CD8-positive, alpha-beta memory T cell (primary cell): ENCODE measurements at places on chromosomes 6 and 20. TPM values are rescaled to one million over a fixed set of nuclear protein-coding genes. Genes with fewer than 3 reads are reported as not detected.
A peak's percentile ranks its signal among the peaks of the same experiment; 100 is the strongest.

- H3K36me3 ChIP-seq = no peaks in the 10 kb centered on the region
- H3K27me3 ChIP-seq = no peaks in the 10 kb centered on the region
- no peak for DNase-seq
- no peaks in the 10 kb centered on the region for H3K4me1 ChIP-seq
- no peak overlapping the region for H3K27ac ChIP-seq
These were observed 122.2 kb downstream of the KIF13A start for GRCh38 chr6:17865243-17865642.

DNA sequence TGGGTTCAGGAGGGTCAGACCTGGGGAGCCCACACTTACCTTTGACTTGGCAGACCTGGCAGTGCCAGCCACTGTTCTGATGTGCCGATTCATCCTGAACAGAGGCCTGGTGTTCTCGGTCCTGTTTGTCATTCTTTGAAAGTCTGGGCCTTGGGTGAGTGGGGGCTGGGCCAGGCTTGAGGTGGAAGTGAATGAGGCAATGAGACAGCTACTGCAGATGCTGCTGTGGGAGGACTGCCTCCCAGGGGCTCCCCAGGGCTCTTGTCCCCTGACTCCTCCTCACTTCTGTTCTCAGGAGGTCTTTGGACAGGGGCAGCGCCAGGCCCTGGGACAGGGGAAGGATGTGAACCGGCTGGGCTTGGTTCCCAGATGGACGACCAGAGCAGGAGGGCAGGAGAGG is 5.6 kb upstream of the TREML4 start:
- DNase-seq = no peak
- no peaks in the 10 kb centered on the region for H3K36me3 ChIP-seq
- no peak overlapping the region for H3K27ac ChIP-seq
- H3K27me3 ChIP-seq = no peaks in the 10 kb centered on the region
- H3K4me3 ChIP-seq = no peak overlapping the region
- no peaks in the 10 kb centered on the region for H3K4me1 ChIP-seq

GRCh38 chr20:3691306-3691705 is 9.5 kb upstream of the ADAM33 start:
- H3K36me3 ChIP-seq = no peaks in the 10 kb centered on the region
- no peaks in the 10 kb centered on the region for H3K27me3 ChIP-seq
- no peaks in the 10 kb centered on the region for H3K4me1 ChIP-seq
- no peak overlapping the region for H3K27ac ChIP-seq
- DNase-seq = no peak

DNA sequence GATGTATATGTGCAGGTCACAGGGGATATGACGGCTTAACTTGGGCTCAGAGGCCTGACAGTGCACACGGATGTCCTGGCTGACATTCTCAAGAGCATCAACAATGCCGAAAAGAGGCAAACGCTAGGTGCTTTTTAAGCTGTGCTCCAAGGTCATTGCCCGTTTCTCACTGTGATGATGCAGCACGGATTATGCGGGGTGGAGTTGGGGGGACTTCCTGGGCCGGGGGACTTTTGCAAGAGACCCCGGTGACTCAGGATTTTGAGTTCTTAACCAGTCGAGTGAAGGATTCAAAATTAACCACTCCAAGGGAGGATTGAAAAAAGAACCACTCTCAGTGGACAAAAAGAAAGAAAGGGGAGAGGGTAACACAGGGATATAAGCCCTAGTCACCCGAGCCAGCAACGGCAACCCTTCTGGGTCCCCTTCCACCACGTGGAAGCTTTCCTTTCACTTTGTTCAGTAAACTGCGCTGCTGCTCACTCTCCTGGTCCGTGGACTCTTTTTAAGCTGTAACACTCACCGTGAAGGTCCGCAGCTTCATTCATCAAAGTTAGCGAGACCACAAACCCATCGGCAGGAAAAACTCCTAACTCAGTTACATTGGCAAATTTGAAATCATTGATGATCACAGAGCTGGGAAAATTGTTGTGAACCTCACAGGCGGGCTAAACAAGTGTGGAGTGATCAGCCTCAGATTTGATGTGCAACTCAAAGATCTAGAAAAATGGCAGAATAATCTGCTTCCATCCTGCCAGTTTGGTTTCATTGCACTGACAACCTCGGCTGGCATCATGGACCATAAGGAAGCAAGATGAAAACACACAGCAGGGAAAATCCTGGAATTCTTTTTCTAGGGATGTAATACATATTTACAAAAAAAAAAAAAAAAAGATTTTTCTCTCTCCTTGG is 199.3 kb downstream of the ARID1B start:
- H3K36me3 ChIP-seq = no peaks in the 10 kb centered on the region
- no peak for DNase-seq
- peak overlapping the region; percentile 35 for H3K4me3 ChIP-seq
- H3K4me1 ChIP-seq = peaks cover 48% of the 10 kb centered on the region
- no peaks in the 10 kb centered on the region for H3K27me3 ChIP-seq

DNA sequence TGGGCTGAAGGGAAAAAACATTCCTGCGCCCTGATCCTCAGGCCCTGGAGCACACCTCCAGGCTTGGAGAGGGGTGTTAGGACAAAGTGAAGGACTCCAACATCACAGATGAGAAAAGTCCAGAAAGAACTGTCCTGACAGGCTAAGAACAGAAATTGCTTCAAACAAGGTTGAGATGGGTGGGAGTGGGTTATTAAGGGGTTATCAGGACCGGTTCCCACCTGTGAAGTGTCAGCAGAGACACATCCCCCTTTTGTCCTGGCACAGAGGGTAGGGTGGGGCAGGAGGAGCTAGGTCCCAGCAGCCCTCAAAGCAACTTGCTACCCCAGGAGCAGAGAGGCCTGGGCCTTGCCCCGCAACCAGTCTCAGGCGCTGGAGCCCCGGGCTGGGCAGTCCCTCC is 3.5 kb downstream of the SPDEF start:
- H3K27me3 ChIP-seq = no peaks in the 10 kb centered on the region
- H3K27ac ChIP-seq = no peak overlapping the region
- no peaks in the 10 kb centered on the region for H3K4me1 ChIP-seq
- no peaks in the 10 kb centered on the region for H3K36me3 ChIP-seq

- no peak for DNase-seq
- peaks cover 8% of the 10 kb centered on the region for H3K27me3 ChIP-seq
- peak overlapping the region; percentile 63 for H3K4me3 ChIP-seq
- peak overlapping the region; percentile 70 for H3K27ac ChIP-seq
- H3K4me1 ChIP-seq = peaks cover 20% of the 10 kb centered on the region
- no peaks in the 10 kb centered on the region for H3K36me3 ChIP-seq
These were observed 120.8 kb downstream of the OR2B2 start for GRCh38 chr6:27791182-27791943.

- H3K4me3 ChIP-seq = peak overlapping the region; percentile 50
- DNase-seq = no peak
- no peaks in the 10 kb centered on the region for H3K36me3 ChIP-seq
- H3K27ac ChIP-seq = no peak overlapping the region
These were observed 11.4 kb downstream of the HLA-E start for GRCh38 chr6:30500421-30501355.

GRCh38 chr20:36110994-36111393 is 43.5 kb upstream of the EPB41L1 start:
- H3K27me3 ChIP-seq = peaks cover 3% of the 10 kb centered on the region
- DNase-seq = no peak
- no peaks in the 10 kb centered on the region for H3K36me3 ChIP-seq
- H3K4me1 ChIP-seq = no peaks in the 10 kb centered on the region

- no peak overlapping the region for H3K4me3 ChIP-seq
- peak; percentile 74 for DNase-seq
- H3K36me3 ChIP-seq = no peaks in the 10 kb centered on the region
- H3K27ac ChIP-seq = peak overlapping the region; percentile 43
These were observed 961 bp downstream of the RRBP1 start for GRCh38 chr20:17680836-17681725.

DNA sequence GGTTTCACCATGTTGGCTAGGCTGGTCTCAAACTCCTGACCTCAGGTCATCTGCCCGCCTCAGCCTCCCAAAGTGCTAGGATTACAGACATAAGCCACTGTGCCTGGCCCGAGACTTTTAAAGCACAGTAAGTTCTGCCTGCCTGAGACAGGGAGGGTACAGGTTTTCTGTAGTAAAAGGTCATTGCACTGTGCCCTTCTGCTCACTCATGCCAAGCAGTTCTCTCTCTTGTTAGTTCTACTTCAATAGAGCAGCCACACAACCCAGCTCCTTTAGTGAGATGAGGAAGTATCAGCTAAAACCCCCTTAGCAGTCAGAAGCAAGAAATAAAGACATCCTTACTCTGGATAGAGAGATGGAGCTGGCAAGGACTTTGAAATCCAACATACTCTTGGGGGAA is 52.4 kb upstream of the ARMH2 start:
- no peak for DNase-seq
- peaks cover 84% of the 10 kb centered on the region for H3K36me3 ChIP-seq
- no peaks in the 10 kb centered on the region for H3K27me3 ChIP-seq
- H3K4me1 ChIP-seq = peaks cover 9% of the 10 kb centered on the region

DNA sequence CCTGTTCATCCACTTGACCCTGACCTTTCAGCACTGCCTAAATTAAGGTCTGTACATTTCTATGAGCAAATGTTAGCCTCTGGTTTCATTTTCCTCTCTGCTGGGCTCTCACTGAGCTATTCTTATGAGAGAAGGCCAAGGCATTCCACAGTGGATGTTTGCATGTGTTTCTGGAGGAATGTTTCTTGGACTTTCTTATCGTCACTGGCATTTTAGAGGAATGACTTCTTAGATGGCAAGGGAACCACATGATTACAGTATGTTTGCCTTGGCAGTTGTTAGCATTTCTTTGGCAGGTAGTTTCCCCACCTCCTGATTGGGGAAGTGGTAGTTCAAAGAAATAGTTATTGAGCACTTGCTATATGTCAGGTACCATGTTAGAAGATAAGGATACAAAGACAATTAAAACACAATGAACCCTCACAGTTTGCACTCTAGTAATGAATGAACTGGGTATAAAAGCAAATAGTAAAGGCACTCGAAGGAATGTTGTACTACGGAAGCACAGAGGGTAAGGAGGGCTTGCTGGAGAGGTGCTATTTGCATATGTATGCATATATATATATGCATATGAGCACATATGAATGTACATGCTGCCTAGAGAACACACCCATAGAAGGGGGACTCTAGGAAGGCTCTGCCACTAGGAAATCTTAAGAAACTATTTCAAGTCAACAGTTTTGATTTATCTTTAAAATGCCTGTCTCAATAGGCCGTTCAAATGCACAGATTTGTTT is 307.4 kb downstream of the EYA4 start:
- no peak overlapping the region for H3K27ac ChIP-seq
- DNase-seq = no peak
- H3K4me3 ChIP-seq = no peak overlapping the region
- H3K4me1 ChIP-seq = no peaks in the 10 kb centered on the region
- H3K36me3 ChIP-seq = no peaks in the 10 kb centered on the region

- H3K4me1 ChIP-seq = peaks cover 7% of the 10 kb centered on the region
- DNase-seq = no peak
- no peak overlapping the region for H3K27ac ChIP-seq
- peaks cover 4% of the 10 kb centered on the region for H3K27me3 ChIP-seq
- H3K4me3 ChIP-seq = no peak overlapping the region
- H3K36me3 ChIP-seq = no peaks in the 10 kb centered on the region
These were observed 57.0 kb upstream of the EPB41L1 start for GRCh38 chr20:36097337-36098151.

- H3K27ac ChIP-seq = no peak overlapping the region
- no peaks in the 10 kb centered on the region for H3K36me3 ChIP-seq
- no peak overlapping the region for H3K4me3 ChIP-seq
- no peaks in the 10 kb centered on the region for H3K4me1 ChIP-seq
- DNase-seq = no peak
- no peaks in the 10 kb centered on the region for H3K27me3 ChIP-seq
These were observed 157.4 kb upstream of the LAMA2 start for GRCh38 chr6:128725271-128726233.

GRCh38 chr20:56786503-56786902 is 157.4 kb downstream of the TFAP2C start:
- no peak overlapping the region for H3K4me3 ChIP-seq
- no peak for DNase-seq
- no peaks in the 10 kb centered on the region for H3K27me3 ChIP-seq
- H3K27ac ChIP-seq = no peak overlapping the region

DNA sequence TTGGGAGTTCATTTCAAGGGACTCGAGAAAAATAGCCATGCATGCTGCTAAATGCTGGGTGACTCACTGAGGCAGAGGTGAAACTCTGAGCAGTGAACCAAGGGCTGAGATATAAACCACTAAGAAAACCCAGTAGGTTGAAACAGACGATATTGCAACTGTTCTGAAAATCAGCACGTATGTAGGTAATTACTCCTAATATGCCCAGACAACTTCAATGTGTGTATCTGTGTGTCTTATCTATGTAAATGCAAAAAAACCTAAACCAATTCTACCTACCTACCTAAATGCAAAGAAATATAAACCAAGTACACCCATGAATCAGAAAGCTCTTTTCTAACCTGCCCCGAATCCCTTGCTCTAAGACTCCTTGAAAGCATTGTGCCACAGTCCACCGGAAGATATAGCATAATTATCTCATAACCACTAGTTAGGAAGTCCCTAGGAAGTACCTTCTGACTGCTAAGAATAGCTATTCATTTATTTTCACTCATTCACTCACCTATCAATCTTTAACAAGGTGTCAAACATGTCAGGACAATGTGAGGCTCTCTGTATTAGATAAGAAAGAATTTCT is 458.7 kb upstream of the RUNX2 start:
- H3K36me3 ChIP-seq = no peaks in the 10 kb centered on the region
- no peaks in the 10 kb centered on the region for H3K27me3 ChIP-seq
- DNase-seq = no peak
- no peak overlapping the region for H3K27ac ChIP-seq
- no peak overlapping the region for H3K4me3 ChIP-seq
- H3K4me1 ChIP-seq = no peaks in the 10 kb centered on the region

- H3K27ac ChIP-seq = no peak overlapping the region
- H3K4me1 ChIP-seq = no peaks in the 10 kb centered on the region
- no peak overlapping the region for H3K4me3 ChIP-seq
- H3K36me3 ChIP-seq = no peaks in the 10 kb centered on the region
- DNase-seq = no peak
These were observed 28.8 kb upstream of the CFAP206 start for GRCh38 chr6:87378947-87379346.

DNA sequence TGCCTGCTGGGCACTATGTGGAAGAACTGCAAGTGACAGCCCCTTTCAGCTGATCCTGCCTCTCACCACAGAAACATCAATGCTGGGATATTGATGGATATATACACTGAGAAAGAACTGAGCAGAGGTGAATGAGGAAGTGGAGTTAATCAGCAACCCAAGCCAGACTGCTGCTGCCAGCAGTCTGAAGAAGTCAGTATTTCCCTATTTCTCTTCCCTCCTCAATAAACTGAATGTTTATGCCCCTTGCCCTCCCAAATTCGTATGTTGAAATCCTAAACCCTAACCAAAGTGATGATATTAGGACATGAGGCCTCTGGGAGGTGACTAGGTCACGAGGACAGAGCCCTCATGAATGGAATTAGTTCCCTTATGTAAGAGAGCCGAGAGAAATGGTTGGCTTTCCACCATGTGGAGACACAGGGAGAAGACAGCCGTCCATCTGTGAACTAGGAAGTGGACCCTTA is 76.3 kb downstream of the CDK19 start:
- no peak overlapping the region for H3K27ac ChIP-seq
- H3K27me3 ChIP-seq = no peaks in the 10 kb centered on the region
- H3K36me3 ChIP-seq = no peaks in the 10 kb centered on the region
- DNase-seq = no peak
- no peak overlapping the region for H3K4me3 ChIP-seq

VGLL2 gene
- not detected for total RNA-seq

HLA-DMB gene
- total RNA-seq = 5.3 TPM

SLC22A2 gene
- not detected for total RNA-seq

CALHM4 gene
- not detected for total RNA-seq

HSPA1L gene
- total RNA-seq = 3.8 TPM

KCNK16 gene
- total RNA-seq = not detected

PSORS1C2 gene
- total RNA-seq = not detected

CALHM6 gene
- 2.2 TPM for total RNA-seq

SLC22A16 gene
- not detected for total RNA-seq
